Motor neuron (in vitro differentiated cells): ENCODE measurements at places on chromosomes 6 and 20.

GRCh38 chr6:1576711-1577110 is 33.0 kb upstream of the FOXC1 start:
- ATAC-seq = no peak

DNA sequence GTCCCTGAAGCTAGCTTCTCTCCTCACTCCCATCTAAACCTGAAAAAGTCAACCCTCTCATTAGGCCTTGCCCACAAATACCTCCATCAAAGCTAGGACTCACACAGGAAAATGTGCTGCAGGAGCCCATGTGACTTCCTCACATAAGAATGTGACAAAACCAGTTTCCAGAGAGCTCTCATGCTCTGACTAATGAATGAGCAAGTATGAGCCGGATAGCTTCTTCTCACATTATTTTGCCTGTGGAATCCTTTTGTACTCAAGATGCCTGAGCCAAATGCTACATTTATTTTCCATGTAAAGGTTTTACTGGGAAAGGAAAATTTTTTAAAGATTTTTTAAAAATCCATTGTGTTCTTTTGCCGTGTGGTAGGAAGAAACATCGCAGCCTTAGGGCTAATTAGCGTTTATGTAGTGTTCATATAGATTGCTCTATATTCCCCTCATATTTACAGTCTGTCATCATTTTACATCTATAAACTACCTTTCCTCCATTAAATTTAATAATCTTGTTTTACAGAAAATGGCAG is 68.6 kb upstream of the CCN6 start:
- ATAC-seq = peak; percentile 97

DNA sequence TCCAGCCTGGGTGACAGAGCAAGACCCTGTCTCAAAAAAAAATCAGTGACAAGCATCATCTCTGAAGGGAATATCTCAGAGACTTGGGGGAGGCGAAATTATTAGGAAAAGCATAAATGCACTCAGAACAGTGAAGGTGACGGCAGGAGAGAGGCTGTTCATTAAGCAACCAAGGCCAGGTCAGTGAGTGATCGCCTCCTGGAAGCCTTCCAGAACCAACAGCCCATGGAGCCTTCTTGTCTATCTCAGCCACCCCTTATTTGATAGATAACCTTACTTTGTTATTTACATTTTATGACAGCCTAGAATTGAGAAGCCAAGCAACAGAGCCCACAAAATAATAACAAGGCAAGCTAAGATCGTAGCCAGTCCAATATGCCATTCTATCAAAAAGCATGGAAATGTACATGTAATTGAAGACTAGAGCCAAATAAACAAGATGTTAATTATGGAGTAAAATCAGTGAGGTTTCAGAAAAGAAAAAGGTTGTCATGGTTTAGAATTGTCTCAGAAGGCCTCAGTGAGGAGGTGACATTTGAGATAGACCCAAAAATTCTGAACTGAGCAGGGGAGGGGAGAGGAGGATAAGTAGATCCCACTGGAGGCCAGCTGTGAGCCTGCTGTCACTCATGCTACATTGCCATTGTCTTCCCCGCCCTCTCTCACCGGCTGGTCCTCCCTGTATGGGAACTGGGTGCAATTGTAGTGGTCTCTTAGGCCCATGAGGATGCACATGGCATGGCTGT is 17.8 kb downstream of the BNIP5 start:
- no peak for ATAC-seq

GRCh38 chr6:30129265-30130178 is 6.4 kb upstream of the TRIM40 start:
- ATAC-seq = no peak

- ATAC-seq = no peak
Measured at GRCh38 chr6:128172081-128172480, 271.2 kb upstream of the THEMIS start.

- ATAC-seq = no peak
Measured at GRCh38 chr6:79127660-79128059, 49.6 kb upstream of the PHIP start.

GRCh38 chr6:74690365-74690764 is 515.5 kb downstream of the COL12A1 start:
- no peak for ATAC-seq

GRCh38 chr6:16637635-16638034 is 123.6 kb downstream of the ATXN1 start:
- ATAC-seq = no peak

- ATAC-seq = no peak
Measured at GRCh38 chr6:157561929-157562810, 181.2 kb downstream of the ZDHHC14 start.

- ATAC-seq = peak; percentile 89
Measured at GRCh38 chr20:22684072-22684762, 99.8 kb upstream of the FOXA2 start.

GRCh38 chr20:37803438-37804307 is 99.3 kb upstream of the VSTM2L start:
- ATAC-seq = peak; percentile 94

GRCh38 chr6:157380779-157381561 is at the start of gene ZDHHC14:
Gene ZDHHC14, plus strand, starts transcription at chr6:157381190.
- ATAC-seq = peak; percentile 70

DNA sequence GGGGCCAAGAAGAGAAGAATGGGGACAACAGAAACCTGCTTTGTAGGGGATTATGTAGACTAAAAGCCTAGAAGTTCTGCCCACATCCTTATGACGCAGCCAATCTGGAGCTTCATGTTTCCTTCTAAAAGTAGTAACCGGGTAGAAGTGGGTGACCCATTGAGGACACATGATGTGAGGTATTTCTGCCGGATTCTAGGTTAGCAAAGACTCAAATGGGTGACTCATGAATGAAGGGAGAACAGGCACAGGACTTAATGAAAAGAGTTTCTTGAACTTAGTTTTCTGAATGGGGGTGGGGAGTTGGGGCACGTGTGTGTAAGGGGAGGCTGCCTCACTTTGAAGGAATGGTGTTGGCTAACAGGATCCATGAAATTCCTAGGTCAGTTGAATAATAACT is 68.8 kb downstream of the CDS2 start:
- no peak for ATAC-seq

DNA sequence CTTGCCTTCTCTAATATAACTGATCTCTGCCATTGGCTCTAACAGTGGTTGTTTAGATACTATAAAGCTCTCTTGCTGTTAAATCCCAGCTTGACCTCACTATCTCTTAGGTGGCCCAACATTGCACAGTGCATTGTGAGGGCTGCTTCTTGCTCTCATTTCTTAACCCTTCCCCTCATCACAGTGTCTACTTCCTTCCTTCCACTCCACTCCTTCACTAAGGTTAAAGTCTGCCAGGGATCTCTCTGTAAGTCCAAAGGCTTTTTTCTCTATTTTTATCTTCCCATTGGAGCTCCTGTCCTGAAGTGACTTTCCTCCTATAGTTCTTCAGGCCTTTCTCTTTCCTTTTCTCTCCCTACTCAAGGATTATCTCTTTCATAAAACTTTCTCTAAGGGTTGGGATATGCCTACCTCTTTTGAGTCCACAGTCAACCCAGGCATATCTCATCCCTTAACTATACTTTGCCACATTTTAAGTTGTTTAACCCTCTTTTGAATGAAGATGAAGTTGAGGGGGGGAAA is 4.0 kb upstream of the TBC1D22B start:
- ATAC-seq = no peak

DNA sequence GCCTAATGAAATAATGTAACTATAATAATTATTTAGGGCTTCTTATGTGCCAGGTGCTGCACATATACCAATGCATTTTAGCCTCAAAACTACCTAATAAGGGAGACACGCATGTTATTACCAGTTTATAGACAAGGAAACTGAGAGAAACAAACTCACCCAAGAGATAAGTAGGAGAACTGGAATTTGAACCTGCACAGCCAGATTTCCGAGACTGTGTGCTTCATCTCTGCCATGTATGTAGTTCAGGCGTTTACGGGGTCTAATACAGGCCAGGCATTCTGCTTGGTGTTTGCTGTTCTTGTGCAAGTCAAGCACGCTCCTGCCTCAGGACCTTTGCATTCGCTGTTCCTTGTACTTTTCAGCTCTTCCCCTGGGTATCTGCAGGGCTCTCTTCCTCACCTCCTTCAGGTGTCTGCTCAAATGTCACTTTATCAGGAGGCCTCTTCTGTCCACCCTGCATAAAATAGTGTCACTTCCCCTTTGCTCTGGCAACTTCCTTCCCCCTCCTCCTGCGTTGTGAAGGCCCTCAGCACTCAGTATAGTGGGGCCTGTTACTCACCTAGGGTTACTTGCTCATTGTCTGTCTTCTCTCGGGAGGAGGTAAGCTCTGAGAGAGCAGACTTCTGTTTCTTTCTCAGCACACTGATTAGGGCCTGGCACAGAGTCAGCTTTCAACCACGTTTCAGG is 6.1 kb upstream of the NSFL1C start:
- ATAC-seq = no peak

DNA sequence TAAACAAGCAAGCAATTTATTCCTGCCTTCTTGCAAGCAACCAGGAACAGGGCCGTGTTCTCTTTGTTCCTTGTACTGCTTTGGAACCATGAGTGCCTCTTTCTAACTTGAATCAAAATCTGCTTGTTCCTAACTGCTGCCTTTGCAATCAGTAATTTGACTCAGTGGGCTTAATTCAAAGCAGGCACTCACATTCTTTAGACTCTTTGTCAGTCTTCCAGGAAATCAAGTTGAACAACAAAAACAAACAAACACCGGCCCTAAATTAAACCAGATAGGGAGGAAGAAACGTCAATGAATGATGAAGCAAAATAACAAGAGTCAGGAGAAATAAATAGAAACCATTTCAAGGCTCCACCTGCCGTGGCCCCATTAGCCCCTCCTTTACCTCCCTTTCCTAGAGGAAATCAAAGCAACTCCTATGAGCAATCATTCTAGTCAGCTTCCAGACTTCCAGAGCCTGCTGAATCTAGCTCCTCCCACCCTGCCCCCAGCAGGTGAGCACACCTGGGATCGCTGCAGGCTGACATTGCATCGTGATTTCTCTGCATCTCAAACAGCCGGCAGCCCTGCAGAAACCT is 582.2 kb upstream of the FLRT3 start:
- no peak for ATAC-seq

DNA sequence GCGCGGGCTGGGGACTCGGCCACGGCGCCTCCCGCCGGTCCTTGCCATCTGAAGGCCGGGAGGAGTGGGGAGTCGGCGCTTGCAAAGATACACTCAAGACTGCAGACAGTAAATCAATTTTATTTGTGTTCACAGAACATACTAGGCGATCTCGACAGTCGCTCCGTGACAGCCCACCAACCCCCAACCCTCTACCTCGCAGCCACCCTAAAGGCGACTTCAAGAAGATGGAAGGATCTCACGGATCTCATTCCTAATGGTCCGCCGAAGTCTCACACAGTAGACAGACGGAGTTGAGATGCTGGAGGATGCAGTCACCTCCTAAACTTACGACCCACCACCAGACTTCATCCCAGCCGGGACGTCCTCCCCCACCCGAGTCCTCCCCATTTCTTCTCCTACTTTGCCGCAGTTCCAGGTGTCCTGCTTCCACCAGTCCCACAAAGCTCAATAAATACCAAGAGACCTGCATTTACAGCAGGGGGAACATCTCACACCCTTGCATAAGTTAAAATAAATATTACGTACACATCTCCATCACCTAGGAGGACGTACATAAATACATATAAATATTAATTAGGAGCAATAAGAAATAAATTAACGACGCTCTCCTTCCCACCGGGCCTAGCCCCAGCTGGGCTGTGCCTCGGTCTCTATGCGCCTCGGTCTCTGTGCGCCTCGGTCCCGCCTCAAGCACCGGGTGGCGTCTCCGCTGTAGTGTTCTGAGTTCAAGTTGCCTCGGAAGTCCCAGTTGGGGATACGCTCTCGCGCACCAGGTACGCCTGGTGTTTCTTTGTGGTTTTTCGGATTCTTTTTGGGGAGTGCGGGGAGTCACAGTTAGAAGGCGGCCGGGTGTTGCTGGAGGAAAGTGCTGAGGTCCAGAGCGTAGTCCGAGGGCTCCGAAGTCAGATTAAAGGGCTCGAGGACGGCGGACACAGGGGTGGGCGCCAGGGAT is 889 bp upstream of the FLOT1 start:
- no peak for ATAC-seq

GRCh38 chr6:161407115-161407514 is 133.3 kb upstream of the AGPAT4 start:
- ATAC-seq = no peak

GRCh38 chr6:33607784-33608161 is 13.3 kb upstream of the ITPR3 start:
- no peak for ATAC-seq

DNA sequence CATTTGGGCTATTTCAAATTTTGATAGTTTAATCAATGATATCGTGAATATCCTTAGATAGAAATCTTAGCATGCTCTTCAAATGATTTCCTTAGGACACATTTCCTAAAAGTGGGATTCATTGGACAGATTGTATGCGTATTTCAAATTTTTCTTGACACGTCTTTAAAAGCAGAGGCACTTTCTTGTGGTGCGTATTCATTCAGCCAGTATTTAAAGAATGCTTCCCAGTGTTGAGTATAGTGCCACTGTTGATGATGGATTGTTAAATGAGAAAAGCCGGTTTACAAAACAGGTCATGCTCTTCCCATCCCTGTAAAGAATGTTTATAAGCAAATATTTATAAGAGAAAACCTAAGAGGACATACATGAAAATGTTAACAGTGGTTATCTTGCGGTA is 15.1 kb upstream of the NOL7 start:
- ATAC-seq = no peak

- ATAC-seq = peak; percentile 73
Measured at GRCh38 chr20:32089637-32090362, 19.7 kb upstream of the TM9SF4 start.

DNA sequence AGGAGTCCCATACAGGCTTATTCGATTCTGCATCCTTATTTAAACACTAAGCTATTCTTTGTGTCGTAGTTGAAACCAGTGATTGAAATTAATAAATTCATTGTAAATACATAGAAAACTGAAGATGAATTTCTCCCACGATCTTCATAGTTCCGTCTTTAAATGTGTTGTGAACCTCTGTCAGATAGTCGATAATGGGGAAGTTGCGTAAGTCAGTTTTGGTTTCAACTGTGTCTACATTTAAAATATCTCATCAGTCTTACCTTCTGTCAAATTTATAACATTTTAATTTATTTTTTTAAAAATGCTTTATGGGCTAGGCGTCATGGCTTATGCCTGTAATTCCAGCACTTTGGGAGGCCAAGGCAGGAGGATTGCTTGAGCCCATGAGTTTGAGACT is 12.7 kb downstream of the STX11 start:
- no peak for ATAC-seq

DNA sequence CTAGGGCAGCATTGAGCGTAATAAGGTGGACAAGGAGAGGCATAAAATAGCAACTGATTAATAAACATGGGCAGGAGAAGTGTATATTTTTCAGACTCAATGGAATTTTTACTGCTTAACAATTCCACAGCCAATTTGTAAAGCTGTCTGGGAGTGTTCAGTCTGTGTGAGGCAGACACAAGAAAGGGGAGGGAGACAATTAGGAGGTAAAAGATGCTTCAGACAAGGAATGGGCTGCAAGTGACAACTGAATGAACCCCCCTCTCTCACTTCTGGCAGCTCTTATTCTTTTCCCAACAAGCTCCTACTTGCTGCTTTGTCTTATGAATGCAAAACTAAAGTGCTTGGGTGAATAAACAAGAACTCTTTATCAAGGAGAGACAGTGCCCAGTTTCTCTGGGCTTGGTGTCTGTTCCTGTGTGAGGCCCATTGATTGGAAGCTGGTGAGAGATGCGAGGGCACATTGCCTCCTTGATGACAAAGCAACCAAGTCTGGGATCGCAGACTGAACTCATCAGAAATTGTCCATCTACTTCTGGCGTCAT is 575.3 kb downstream of the RNF144B start:
- ATAC-seq = peak; percentile 72
